ENCODE measurements at places on chromosomes 12 and 14.

DNA sequence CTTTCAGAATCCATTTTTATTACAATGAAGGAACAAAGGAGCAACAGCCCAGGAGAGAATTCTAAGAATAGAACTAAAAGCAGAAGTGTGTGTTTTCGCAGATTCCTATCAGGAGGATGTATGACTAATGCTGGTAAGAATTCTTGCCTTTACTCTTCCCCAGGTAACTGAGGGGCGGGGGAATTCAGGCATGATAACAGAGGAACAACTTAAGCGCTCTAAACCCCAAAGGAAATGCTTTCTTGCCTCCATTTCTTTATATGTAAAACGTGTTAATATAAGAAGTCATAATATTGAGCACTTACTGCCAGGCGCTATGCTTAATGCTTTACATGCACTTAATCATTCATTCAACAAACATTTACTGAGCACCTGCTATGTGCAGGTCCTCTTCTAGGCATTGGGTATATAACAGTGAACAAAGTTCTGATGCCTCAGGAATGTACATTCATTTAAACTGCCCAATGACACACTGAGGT is 4.5 kb downstream of the HCAR1 start:
- no peaks in the 10 kb centered on the region for H3K36me3 ChIP-seq
- no peak overlapping the region for H3K27ac ChIP-seq
- DNase-seq, result peak; percentile 63
- no peaks in the 10 kb centered on the region for H3K27me3 ChIP-seq

DNA sequence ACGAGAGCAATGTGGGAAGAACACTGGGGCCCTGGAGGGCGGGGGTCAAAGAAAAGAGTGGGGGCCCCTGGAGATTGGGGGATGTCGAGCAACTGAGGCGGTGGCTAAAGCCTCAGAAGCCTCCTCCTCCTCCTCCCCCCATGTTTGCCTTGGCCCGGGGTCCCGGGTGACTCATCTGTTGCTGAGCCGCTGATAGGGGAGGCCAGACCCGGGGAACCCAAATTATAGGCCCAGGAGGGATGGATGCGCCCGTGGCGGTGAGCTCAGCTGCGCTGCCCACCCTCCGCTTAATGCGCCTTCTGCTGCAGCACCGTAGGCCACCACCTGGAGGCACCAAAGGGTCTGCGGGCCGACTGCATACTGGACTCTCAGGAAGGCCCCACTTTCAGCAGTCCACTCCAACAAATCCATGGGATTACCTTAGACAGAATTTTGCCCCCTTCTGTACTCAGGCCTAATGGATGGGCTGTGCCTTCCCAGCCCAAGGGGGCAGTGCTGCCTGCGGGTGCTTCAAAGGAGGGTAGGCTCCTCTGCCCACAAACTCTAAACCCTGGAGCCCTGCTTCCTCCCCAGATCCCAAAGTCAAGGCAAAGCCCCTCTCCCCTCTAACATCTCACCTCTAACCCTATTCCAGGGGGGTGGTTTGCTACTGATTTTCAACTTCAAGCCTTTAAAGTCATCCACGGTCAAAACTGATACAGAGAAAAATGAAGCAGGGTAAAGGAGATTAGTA is 2.6 kb upstream of the WNT10B start:
- DNase-seq, result peak; percentile 57
- H3K27me3 ChIP-seq, result peaks cover 70% of the 10 kb centered on the region
- H3K36me3 ChIP-seq, result no peaks in the 10 kb centered on the region
- H3K27ac ChIP-seq, result no peak overlapping the region

GRCh38 chr12:552466-552865 is 92.7 kb downstream of the B4GALNT3 start:
- H3K36me3 ChIP-seq, result no peaks in the 10 kb centered on the region
- no peaks in the 10 kb centered on the region for H3K4me1 ChIP-seq
- no peak overlapping the region for H3K27ac ChIP-seq
- H3K4me3 ChIP-seq, result no peak overlapping the region

DNA sequence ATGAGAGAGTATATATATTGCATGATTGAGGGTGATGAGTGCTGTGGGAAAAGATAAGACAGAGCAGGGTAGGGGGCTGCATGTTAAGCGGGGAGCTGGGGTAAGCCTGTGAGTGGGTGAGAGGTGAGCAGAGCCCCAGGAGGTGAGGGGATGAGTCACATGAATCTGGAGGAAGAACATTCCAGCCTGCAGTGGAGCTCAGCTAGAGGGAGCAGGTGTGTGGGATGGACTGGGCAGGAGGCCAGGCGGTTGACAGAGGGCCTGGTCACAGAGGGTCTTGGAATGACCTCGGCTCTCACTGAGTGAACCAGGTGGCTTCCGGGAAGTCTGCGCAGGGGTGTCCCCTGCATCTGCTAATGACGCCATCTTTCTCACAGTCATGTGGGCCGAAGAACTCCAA is 44.4 kb downstream of the GIT2 start:
- peak overlapping the region; percentile 89 for H3K27ac ChIP-seq
- peaks cover 14% of the 10 kb centered on the region for H3K36me3 ChIP-seq
- H3K4me1 ChIP-seq, result peaks cover 56% of the 10 kb centered on the region

GRCh38 chr14:90614696-90615516 is 201.3 kb downstream of the TTC7B start:
- no peak overlapping the region for H3K4me3 ChIP-seq
- peaks cover 1% of the 10 kb centered on the region for H3K36me3 ChIP-seq
- H3K4me1 ChIP-seq, result no peaks in the 10 kb centered on the region
- no peaks in the 10 kb centered on the region for H3K27me3 ChIP-seq

- no peaks in the 10 kb centered on the region for H3K27me3 ChIP-seq
- no peak overlapping the region for H3K4me3 ChIP-seq
- no peak overlapping the region for H3K27ac ChIP-seq
- H3K4me1 ChIP-seq, result peaks cover 5% of the 10 kb centered on the region
Measured at GRCh38 chr12:75790219-75790618, 241.4 kb downstream of the PHLDA1 start.

GRCh38 chr14:22002860-22003284 is 329.3 kb upstream of the OR4E1 start:
- no peak overlapping the region for H3K27ac ChIP-seq
- H3K4me3 ChIP-seq, result no peak overlapping the region
- no peaks in the 10 kb centered on the region for H3K36me3 ChIP-seq
- DNase-seq, result no peak
- H3K27me3 ChIP-seq, result no peaks in the 10 kb centered on the region
- H3K4me1 ChIP-seq, result no peaks in the 10 kb centered on the region

DNA sequence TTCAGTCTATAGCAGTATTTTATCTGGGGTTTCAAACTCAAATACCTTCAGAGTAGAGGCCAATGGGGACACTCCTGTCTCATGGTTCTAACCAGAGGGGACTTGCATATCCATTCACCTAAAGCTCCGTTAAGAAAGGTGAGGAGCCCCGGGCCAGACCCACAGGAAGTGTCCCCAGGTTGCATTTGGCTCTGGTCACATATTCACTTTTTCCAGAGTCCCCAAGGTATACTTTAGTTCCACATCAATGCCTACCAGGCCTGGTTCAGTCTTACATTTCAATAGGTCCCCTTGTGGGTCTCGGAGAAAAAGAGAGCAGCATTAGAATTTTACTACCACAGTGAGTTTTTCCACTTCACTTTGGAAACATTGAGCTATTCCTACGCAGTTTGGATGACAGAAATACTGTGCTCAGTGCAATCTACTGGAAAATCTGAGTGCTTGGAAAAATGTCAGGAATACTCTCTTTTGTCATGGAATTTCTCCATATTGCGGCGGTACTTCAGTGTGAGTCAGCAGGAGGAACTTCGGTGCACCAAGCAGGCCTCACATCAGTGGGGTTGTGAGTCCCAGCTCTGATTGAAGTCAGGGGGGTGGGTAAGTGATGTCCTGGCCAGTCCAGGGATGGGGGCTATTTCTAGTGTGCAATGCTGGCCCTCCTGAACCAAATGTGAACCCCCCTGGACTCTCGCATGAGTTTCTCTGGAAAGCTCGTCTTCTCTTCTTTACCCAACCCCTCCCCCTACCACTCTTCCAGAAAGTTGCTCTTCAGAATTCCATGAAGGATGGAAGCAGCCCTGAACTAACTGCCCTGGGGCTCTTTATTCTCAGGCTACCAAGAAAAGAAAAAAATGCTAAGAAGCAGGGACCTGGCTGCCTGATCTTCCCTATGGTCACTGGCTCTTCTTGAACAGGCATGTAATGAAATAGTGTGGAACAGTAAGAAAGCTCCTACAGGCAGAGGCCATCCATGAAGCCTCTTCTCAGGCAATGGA is 184.7 kb downstream of the PRKCH start:
- no peaks in the 10 kb centered on the region for H3K27me3 ChIP-seq
- no peaks in the 10 kb centered on the region for H3K36me3 ChIP-seq
- no peak overlapping the region for H3K27ac ChIP-seq
- no peak overlapping the region for H3K4me3 ChIP-seq

- H3K4me1 ChIP-seq, result no peaks in the 10 kb centered on the region
- no peak overlapping the region for H3K27ac ChIP-seq
- no peak for DNase-seq
- H3K36me3 ChIP-seq, result no peaks in the 10 kb centered on the region
Measured at GRCh38 chr14:57939084-57939483, 73.2 kb upstream of the SLC35F4 start.

DNA sequence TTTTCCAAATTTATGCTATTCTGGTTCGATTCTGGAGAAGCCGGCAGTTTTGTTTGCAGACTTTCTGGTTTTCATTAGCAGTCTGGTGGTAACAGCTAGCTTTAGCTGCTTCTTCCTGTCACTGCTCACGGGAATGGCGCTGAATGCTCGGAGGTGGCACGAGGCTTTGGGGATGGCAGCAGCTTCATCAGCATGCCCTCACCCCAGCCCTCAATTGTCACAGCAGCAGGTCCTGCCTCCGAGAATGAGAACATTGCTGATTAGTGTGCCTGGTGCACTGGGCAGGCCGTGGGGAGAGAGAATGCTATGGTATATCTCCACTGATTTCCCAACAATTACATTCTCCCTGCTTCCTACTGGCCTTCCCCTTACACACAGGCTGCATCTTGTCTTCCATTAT is 73.6 kb downstream of the SAMD4A start:
- no peaks in the 10 kb centered on the region for H3K27me3 ChIP-seq
- peaks cover 13% of the 10 kb centered on the region for H3K4me1 ChIP-seq
- H3K27ac ChIP-seq, result no peak overlapping the region
- no peak overlapping the region for H3K4me3 ChIP-seq

DNA sequence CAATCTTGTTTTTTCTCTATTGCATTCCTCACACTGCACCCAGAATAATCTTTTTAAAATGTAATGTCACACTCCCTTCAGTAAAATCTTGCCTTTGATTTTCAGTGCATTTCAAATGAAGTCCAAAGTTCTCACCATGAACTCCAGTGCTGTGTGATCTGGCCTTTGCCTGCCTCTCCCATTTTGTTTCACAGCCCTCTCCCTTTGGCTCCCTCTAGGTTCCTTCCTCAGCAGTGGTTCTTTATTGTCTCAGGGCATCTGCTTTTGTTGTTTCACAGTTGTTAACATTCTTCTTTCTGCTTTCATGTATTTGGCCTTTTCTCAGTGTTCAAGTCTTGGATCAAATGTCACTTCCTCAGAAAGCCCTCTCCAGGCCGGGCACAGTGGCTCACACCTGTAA is 84.5 kb upstream of the AMN1 start:
- no peak overlapping the region for H3K27ac ChIP-seq
- no peak overlapping the region for H3K4me3 ChIP-seq
- H3K4me1 ChIP-seq, result no peaks in the 10 kb centered on the region
- H3K36me3 ChIP-seq, result no peaks in the 10 kb centered on the region
- no peaks in the 10 kb centered on the region for H3K27me3 ChIP-seq

GRCh38 chr12:98999559-98999958 is 354.5 kb downstream of the APAF1 start:
- no peaks in the 10 kb centered on the region for H3K27me3 ChIP-seq
- no peak overlapping the region for H3K4me3 ChIP-seq
- DNase-seq, result peak; percentile 19
- no peaks in the 10 kb centered on the region for H3K4me1 ChIP-seq
- no peak overlapping the region for H3K27ac ChIP-seq
